Panc1 (cell line): ENCODE measurements at places on chromosomes 1 and 21. TPM values are rescaled to one million over a fixed set of nuclear protein-coding genes. Genes with fewer than 3 reads are reported as not detected.
A peak's percentile ranks its signal among the peaks of the same experiment; 100 is the strongest.

Gene CORT
- 0.41 TPM for total RNA-seq

- peaks cover 21% of the 10 kb centered on the region for H3K4me1 ChIP-seq
- peak; percentile 59 for DNase-seq
- 0 out of 2 replicates have a peak overlapping the region, but pooled peaks have one; percentile 13 for H3K4me3 ChIP-seq
These were observed 14.1 kb downstream of the INPP5B start for GRCh38 chr1:37932759-37933158.

Gene NMNAT2
- total RNA-seq = 0.39 TPM

GRCh38 chr1:37814252-37814651 lies 6.2 kb upstream of the YRDC start:
- H3K27ac ChIP-seq = no peak overlapping the region
- no peak overlapping the region for H3K4me3 ChIP-seq

Gene PTGER3
- 0.08 TPM for total RNA-seq

GRCh38 chr1:164622068-164622845 lies 63.3 kb downstream of the PBX1 start:
- H3K36me3 ChIP-seq = no peaks in the 10 kb centered on the region
- no peak overlapping the region for H3K27ac ChIP-seq
- H3K4me3 ChIP-seq = no peak overlapping the region
- no peaks in the 10 kb centered on the region for H3K27me3 ChIP-seq
- no peaks in the 10 kb centered on the region for H3K4me1 ChIP-seq

- H3K4me3 ChIP-seq = no peak overlapping the region
- no peaks in the 10 kb centered on the region for H3K27me3 ChIP-seq
- DNase-seq = no peak
- H3K36me3 ChIP-seq = no peaks in the 10 kb centered on the region
These were observed 120.5 kb upstream of the NGF start for GRCh38 chr1:115458426-115459114.

- H3K4me1 ChIP-seq = peaks cover 19% of the 10 kb centered on the region
- no peaks in the 10 kb centered on the region for H3K27me3 ChIP-seq
- H3K27ac ChIP-seq = peak overlapping the region; percentile 93
- peaks cover 11% of the 10 kb centered on the region for H3K36me3 ChIP-seq
These were observed 749 bp upstream of the PEX11B start for GRCh38 chr1:145918992-145919939.

- no peak overlapping the region for H3K27ac ChIP-seq
- DNase-seq = no peak
- no peaks in the 10 kb centered on the region for H3K36me3 ChIP-seq
- no peaks in the 10 kb centered on the region for H3K4me1 ChIP-seq
- no peak overlapping the region for H3K4me3 ChIP-seq
- no peaks in the 10 kb centered on the region for H3K27me3 ChIP-seq
These were observed 160.2 kb upstream of the FGGY start for GRCh38 chr1:59136541-59137275.

Gene TRAPPC10
- 34.5 TPM for total RNA-seq
